ENCODE measurements at places on chromosomes 6 and 20.
A peak's percentile ranks its signal among the peaks of the same experiment; 100 is the strongest.

DNA sequence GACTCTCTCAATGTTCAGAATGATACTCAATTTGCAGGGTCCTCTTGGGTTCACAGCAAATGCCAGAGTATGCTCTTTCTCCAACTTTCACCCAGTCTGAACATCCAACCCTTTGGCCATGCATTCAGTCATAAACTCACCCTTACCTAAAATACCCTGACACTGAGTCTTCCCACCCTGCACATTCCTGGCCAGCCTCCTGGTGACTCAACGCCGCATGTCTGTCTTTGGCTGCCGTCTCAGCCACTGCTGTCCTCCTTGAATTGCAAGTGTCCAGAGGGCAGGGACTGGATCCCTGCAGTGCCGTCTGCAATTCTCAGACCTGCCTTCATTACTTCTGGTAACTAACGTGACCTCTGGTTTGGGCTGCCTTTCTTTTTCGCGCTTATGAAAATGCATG, 593.4 kb downstream of the QKI start:
- no peak for DNase-seq

GRCh38 chr6:166237617-166238016, 70.0 kb upstream of the TBXT start:
- no peak for DNase-seq

DNA sequence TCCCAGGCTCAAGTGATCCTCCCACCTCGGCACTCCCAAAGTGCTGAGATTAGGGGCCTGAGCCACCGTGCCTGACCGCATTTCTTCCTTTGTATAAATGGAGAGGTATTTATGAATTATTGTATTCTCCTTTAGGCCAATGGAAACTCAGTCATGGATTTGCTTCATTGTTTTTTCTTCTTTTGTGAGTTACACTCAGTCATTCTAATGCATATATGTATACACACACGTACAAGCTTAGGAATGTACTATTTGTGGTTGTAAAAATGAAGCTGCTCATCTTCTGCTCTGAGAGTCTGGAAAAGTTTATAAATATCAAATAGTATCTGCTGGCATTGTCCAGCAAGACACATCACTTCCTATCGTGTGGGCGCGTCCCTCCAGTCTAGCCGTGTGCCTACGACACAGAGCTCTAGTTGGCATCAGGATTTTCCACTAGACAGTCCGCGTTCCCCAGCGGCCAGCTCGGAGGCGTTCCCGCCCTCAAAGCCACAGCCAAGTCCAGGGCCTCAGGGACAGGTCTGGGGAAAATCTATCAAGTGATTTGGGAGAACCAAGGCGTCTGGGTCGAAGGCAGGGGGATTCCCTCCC, 215.2 kb downstream of the NFATC2 start:
- DNase-seq, result peak; percentile 92

- DNase-seq, result peak; percentile 99
Observed at GRCh38 chr6:129500958-129501739, 208.8 kb downstream of the ARHGAP18 start.
